Dermis blood vessel endothelial cell (primary cell): ENCODE measurements at places on chromosomes 4 and X. TPM values are rescaled to one million over a fixed set of nuclear protein-coding genes. Genes with fewer than 3 reads are reported as not detected.

Gene VGLL1
- total RNA-seq = not detected in 2 replicates

Gene STBD1
- 1.0 and 1.3 TPM in 2 replicates for total RNA-seq

Gene TRIM60
- not detected in 2 replicates for total RNA-seq

- no peak for DNase-seq
Observed at GRCh38 chrX:114047558-114047957, 536.3 kb upstream of the HTR2C start.

DNA sequence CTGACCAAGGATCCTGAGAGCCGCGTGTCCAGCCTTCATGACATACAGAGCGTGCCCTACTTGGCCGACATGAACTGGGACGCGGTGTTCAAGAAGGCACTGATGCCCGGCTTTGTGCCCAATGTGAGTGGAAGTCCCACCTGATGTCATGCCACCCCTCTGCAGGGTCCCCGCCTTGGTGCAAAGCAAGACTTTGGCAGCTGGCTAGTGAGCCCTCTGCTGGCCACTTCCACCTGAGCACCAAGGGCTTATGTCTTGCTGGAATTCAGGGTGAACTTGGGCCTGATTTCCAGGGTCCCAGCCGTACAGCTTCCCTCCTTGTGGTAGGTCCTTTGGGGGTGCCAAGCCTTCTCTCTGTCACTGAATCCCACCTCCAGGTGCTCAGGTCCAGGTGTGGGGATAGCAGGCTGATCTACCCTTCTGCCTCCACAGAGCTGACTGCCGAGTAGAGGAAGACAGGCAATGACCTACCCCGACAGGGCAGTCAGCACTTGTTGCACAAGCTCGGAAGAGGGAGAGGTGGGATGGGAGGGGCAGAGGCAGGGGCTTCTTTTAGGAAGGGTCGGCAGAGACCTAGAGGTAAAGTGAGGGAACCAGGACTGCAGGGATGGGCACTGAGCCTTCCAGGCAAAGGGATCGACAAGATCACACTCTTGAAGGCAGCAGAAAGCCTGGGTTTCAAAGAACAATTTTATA lies 248.1 kb downstream of the EVC2 start:
- peak; percentile 67 for DNase-seq

DNA sequence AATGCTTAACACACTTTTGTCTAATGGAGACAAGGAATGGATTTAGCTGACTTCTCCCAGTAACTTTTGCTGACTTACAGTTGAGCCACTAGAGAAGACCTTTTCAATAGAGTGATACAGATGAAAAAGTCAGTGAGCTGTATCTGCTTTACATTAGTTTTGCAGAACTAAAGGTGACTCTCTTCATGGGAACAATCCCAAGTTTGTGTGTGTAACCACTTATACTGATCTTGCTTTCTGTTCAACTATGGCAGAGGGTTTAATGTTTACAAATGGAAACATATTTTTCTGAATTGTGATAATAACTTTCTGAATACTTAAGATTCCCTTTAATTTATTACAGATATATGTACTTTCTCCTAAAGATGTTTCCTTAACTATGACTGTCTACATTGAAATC lies 182.6 kb upstream of the PUDP start:
- DNase-seq = no peak

DNA sequence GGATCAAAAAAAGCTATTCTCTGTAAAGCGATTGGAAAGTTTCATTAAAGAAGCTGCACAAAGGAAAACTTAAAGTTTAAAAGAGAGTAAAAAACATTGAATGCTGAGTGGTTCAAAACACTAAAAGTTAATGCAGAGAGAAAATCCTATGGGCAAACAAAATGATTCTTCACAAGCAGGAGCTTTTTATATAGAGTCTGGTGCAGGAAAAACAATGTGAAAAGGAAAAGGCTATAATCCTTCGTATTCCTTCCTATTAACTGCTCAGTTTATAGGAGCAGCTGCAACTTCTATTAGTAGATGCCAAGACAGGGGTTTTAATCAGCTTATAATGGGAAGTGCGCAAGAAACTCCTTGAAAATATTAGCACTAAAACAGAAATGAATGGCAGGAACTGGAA lies 100.7 kb downstream of the PDGFC start:
- DNase-seq = no peak

DNA sequence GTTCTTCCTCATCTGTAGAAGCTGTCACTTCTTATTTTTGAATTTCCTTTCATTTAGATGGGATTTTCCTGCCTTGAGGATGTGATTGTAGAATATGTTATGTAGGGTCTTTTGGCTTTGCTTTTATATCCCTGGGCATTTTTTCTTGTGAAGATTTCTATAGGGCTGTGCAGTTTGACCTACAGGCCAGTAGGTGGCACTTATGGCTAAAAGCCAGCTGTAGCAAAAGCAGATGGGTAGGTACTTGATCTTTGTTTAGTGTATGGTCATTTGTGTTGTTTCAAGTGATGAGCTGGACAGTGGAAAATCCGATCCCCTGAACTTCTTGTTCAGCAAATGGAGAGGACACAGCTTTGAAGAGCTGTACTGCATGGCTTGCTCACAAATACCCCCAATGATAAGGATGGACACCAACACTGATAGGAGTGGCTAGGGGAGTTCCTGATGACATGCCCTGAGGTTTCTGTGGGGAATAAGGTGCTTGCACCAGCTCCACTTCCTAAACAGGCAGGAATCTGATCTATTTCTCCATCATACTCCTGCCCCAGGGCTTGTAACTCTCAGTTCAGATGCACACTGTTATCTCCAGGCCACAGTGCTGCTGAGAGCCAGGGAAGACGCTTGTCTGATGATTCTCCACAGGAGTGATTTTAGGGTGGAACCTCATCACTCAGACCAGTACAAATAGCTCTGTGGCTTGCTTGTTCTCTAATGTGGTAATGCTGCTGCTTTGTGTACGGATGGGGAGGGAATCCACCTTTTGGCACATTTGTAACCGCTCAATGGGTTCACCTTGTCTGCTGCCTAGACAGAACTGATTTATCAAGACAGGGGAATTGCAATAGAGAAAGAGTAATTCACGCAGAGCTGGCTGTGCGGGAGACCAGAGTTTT lies 417.1 kb upstream of the MAGEB16 start:
- DNase-seq = peak; percentile 0

DNA sequence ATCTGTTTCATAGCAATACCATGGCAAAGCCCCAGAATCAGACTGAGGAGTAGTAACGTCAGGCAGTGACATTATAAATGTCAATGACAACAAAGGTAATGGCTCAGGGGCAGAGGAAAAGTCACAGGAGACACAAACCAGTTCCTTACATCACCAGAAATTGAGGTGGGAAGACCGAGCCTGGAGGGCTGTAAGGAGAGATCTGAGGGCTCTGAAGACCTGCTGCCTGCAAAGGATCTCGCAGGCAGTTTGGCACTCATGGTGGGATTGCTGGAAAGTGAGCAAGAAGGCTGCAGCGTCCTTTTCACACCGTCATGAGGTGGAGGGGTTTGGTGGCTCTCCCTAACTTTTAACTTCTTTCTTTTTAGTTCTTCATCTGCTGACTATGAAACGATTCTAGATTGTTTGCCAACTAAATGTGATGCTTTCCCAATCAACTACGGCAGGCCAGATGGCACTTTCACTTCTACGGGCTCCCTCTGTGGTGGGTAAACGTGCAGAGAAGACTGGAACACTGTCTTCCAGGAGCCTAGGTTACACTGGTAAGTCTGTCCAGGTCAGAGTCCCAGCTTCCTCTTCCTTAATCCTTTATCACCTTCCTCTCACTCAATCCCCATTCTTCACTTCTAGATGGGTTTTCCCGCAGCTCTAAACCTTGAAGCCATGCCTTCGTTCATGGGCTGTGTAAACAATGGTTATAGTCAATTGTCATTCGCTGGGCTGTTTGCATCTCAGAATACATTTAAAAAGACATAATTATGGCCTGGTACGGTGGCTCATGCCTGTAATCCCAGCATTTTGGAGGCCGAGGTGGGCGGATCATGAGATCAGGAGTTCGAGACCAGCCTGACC lies 58.2 kb downstream of the TBC1D9 start:
- no peak for DNase-seq

DNA sequence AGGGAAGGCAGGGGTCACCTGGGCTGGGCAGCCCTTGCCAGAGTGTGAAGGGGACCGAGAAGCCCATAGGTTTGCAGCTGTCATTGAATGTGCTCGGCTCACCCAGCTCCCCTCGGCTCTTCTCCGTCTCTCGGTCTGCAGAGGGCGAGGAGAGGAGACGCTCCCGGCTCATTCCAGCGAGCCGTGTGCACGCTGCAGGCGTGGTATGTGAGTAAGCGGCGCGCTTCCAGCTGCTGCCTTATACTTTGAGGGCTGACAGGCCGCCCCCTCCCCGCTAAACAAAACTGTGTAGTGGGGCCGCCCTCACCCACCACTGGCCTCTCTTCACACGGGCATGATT lies 23.0 kb upstream of the BCORL1 start:
- DNase-seq = no peak

- DNase-seq = no peak
Observed at GRCh38 chr4:66949419-66949818, 595.9 kb downstream of the CENPC start.
